ENCODE measurements at places on chromosomes 1 and 21.

DNA sequence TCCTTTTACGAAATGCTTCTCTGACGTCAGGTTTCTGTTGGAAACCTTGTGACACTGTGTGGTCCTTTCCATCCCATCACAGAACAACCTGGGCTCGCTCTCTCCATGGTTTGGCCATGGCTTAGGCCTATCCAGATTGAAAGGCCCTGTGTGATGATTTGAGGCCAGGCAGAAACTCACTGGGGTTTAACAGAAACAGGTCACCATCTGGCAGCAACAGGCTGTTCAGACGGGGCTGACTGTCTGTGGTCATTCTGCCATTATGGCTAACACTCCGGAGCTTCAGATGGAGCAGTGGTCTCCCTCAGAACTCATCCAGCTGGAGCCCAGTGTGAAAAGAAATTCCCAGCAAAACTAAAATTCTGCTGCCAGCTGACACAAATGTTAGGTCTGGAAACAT is 9.3 kb downstream of the PLEKHM2 start:
- H3K4me1 ChIP-seq: peaks cover 20% of the 10 kb centered on the region
- H3K27ac ChIP-seq: peak overlapping the region; percentile 85
- no peak overlapping the region for H3K4me3 ChIP-seq
- H3K36me3 ChIP-seq: no peaks in the 10 kb centered on the region
- no peaks in the 10 kb centered on the region for H3K27me3 ChIP-seq

- no peak for DNase-seq
- no peaks in the 10 kb centered on the region for H3K36me3 ChIP-seq
- H3K27ac ChIP-seq: no peak overlapping the region
- peaks cover 28% of the 10 kb centered on the region for H3K4me1 ChIP-seq
Observed at GRCh38 chr1:117612517-117613248, 6.8 kb downstream of the TENT5C start.

GRCh38 chr1:240044620-240045019 is 47.1 kb upstream of the FMN2 start:
- no peaks in the 10 kb centered on the region for H3K36me3 ChIP-seq
- H3K4me3 ChIP-seq: no peak overlapping the region
- no peak overlapping the region for H3K27ac ChIP-seq
- H3K4me1 ChIP-seq: no peaks in the 10 kb centered on the region
- no peaks in the 10 kb centered on the region for H3K27me3 ChIP-seq

DNA sequence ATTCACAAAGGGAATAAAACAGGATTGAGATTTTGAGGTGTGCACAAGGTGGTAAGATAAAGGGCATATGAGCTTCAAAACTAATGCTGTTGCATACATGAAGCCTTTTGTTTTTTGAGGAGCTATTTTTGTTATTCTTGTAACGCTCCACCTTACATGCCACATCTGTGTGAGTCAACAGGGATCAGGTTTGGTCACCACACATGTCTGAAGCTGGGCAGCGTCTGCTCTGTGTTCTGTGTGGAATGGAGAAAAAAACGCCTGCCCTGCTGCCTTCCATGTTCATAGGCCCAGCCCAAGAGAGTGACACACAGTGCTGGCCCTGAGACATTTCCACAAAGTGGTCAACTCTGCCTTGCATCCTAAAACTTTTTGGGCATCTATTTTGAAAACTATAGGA is 67.7 kb downstream of the MPZL1 start:
- H3K36me3 ChIP-seq: peaks cover 6% of the 10 kb centered on the region
- H3K4me1 ChIP-seq: peaks cover 2% of the 10 kb centered on the region
- H3K4me3 ChIP-seq: no peak overlapping the region
- H3K27me3 ChIP-seq: no peaks in the 10 kb centered on the region
- H3K27ac ChIP-seq: no peak overlapping the region
- DNase-seq: no peak

GRCh38 chr1:24067978-24068377 is 44.0 kb downstream of the MYOM3 start:
- H3K27me3 ChIP-seq: peaks cover 8% of the 10 kb centered on the region
- no peak overlapping the region for H3K27ac ChIP-seq
- H3K4me1 ChIP-seq: no peaks in the 10 kb centered on the region

- H3K4me3 ChIP-seq: no peak overlapping the region
- no peak overlapping the region for H3K27ac ChIP-seq
- H3K36me3 ChIP-seq: peaks cover 6% of the 10 kb centered on the region
- H3K27me3 ChIP-seq: no peaks in the 10 kb centered on the region
- no peak for DNase-seq
Observed at GRCh38 chr1:232813760-232814159, 8.5 kb downstream of the MAP10 start.

DNA sequence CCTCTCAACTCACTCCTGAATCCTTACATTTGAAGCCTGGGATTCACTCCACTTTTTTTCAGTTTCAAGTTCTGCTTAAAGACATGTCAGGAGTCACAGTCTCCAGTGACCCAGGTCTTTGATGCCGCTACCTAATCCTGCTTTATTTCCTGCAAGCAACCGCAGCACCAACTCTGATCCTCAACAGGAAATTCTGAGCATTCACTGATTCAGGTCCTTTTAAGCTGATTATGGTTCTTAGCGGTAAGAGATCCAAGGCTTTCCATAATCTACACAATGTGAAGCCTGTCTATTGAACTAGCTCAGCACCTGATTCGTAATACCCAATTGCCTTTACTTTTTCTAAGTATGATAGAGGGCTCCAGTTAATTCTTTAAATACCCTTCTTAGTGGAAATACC is 43.7 kb upstream of the PIGC start:
- peaks cover 10% of the 10 kb centered on the region for H3K4me1 ChIP-seq
- no peaks in the 10 kb centered on the region for H3K36me3 ChIP-seq
- H3K4me3 ChIP-seq: no peak overlapping the region
- no peak for DNase-seq

DNA sequence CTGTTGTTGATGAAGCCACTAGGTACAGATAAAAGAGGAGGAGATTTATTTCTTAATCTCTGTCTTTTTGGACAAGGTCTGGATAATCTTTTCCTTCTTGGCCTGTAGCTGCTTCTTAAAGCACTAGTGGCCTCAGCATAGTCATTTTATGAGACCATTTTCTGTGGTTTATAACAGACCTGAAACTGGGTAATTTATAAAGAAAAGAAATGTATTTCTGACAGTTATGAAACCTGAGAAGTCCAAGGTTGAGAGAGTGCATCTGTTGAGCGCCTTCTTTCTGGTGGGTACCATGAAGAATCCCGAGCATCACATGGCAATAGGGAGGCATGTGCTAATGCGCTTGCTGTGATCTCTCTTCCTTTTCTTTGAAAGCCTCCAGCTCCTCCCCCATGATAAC is 36.7 kb upstream of the PDC start:
- no peak overlapping the region for H3K4me3 ChIP-seq
- no peak for DNase-seq
- H3K4me1 ChIP-seq: no peaks in the 10 kb centered on the region
- H3K27me3 ChIP-seq: no peaks in the 10 kb centered on the region

DNA sequence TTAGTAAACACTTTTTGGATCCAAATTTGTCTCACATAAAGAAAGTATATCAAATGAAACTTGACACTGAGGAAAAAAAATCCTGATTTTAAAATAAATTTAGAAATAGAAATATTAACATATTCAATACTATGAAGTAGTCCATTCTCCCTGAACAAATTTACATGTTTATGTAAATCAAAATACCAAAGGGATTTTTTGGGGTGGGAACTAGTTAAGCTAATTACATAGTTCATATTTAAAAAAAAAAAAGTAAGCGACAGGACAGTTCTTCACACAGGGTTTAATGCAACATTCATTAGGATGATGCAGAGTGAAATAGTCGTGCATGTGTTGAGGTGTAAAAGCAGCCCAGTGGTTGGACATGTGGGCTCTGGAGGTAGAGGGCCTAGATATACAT is 433.5 kb upstream of the B3GALT2 start:
- no peaks in the 10 kb centered on the region for H3K36me3 ChIP-seq
- no peak for DNase-seq
- H3K4me3 ChIP-seq: no peak overlapping the region

DNA sequence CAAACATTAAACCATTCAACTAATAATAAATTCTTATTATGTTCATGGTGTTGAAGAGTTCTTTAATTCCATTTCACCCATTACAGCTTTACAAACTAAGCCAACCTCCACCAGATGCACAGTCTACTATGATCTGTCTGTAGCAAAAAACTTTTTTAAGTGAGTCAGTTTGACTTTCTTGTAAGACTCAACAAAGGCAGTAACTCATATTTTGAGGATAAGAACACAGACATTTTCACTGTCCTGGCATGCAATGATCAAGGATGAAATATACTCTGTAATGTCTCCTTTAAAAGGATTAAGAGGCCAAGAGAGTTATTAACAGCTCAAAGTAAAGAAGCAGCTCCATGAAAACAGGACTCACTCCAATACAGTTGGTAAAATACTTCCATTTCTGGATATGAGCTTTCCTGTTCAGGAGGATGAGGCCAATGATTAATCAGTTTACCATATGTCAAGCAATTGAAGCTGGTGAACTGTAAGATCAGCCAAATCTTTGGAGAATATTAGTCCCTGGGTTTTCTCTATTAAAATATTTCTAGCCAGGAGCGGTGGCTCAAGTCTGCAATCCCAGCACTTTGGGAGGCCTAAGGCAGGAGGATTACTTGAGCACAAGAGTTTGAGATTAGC is 20.6 kb downstream of the XKR8 start:
- DNase-seq: no peak
- H3K36me3 ChIP-seq: no peaks in the 10 kb centered on the region
- H3K4me1 ChIP-seq: no peaks in the 10 kb centered on the region
- no peak overlapping the region for H3K27ac ChIP-seq
- no peak overlapping the region for H3K4me3 ChIP-seq

- H3K4me1 ChIP-seq: peaks cover 4% of the 10 kb centered on the region
- no peak for DNase-seq
- H3K27me3 ChIP-seq: no peaks in the 10 kb centered on the region
Observed at GRCh38 chr1:193216920-193217319, 30.5 kb upstream of the B3GALT2 start.

GRCh38 chr1:71785450-71785849 is 496.9 kb downstream of the NEGR1 start:
- no peak overlapping the region for H3K4me3 ChIP-seq
- H3K36me3 ChIP-seq: no peaks in the 10 kb centered on the region
- H3K27ac ChIP-seq: no peak overlapping the region
- no peaks in the 10 kb centered on the region for H3K4me1 ChIP-seq

- H3K27ac ChIP-seq: no peak overlapping the region
- peaks cover 20% of the 10 kb centered on the region for H3K27me3 ChIP-seq
- DNase-seq: no peak
- H3K36me3 ChIP-seq: no peaks in the 10 kb centered on the region
- no peak overlapping the region for H3K4me3 ChIP-seq
Observed at GRCh38 chr1:165217958-165218357, 138.6 kb downstream of the LMX1A start.

DNA sequence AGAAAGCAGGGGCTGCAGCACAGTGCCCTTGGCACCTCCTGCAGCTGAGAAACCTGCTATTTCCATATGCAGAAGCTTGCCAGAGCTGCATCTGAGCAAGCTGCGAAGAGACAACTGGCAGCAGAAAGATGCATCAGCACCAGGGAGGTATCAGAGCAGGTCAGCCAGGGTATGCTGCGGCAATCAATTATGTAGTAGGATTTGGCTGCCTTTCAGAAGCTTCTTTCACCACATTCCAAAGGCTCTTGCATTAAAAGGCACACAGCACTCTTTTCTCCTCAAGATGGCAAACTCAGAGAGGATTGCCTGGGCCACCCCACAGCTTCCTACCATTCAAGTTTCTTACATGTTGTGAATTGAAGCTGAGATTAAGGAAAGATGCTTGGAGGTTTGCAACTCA is 47.6 kb upstream of the RAP1A start:
- no peak for DNase-seq
- no peaks in the 10 kb centered on the region for H3K36me3 ChIP-seq
- no peak overlapping the region for H3K27ac ChIP-seq
- peaks cover 8% of the 10 kb centered on the region for H3K4me1 ChIP-seq

DNA sequence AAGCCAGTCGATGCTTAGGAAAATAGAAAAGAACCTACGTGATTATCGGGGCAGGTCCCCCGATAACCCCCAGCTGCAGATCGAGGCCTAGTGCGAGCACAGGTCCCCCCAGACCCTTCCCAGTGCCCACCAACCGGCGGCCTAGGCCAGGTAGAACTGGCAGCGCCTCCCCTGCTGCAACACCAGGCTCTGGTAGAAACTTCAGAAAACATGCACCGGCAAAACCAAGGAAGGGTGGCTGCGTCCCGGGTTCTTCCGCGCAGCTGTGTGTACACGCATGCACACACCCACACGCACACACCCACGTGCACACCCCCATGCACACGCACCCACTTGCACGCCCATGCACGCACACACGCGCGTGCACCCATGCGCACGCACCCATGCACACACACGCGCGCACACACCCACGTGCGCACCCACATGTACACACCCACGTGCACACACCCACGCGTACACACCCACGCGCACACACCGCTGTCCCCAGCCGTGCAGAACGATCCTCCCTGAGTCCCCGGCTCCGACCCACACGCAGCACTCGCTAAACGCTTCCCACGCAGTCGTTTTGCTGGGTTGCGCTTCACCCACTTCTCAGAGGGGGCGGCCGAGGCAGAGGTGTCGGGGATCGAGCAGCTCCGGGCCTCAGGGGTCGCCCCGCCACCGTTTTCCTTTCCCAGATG is 5.2 kb downstream of the TSPEAR start:
- peaks cover 40% of the 10 kb centered on the region for H3K27me3 ChIP-seq
- DNase-seq: no peak
- no peak overlapping the region for H3K4me3 ChIP-seq
- peaks cover 7% of the 10 kb centered on the region for H3K36me3 ChIP-seq
- peak overlapping the region; percentile 8 for H3K27ac ChIP-seq
- H3K4me1 ChIP-seq: peaks cover 16% of the 10 kb centered on the region

DNA sequence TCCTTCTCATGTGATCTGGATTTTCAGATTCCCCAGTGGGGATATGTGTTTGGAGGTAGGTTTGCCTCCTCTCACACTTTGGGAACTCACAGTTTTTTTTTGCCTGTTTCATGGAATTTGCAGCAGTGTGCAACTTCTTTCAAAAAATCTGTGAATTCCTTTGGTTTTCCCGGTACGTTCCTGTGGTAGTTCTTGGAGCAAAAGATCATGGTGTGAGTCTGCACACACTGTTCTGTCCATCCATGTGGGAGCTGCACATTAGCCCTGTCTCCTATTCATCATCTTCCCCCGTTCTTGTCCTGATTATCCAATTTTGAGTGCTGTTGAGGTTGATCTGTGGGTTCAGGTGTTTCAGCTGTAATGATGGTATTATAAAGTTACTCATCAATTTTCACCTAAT is 30.3 kb upstream of the TACSTD2 start:
- no peak overlapping the region for H3K4me3 ChIP-seq
- DNase-seq: no peak

- H3K4me1 ChIP-seq: no peaks in the 10 kb centered on the region
- H3K27me3 ChIP-seq: no peaks in the 10 kb centered on the region
- no peak overlapping the region for H3K4me3 ChIP-seq
- no peaks in the 10 kb centered on the region for H3K36me3 ChIP-seq
- DNase-seq: peak; percentile 29
Observed at GRCh38 chr1:35220976-35221375, 28.0 kb upstream of the SFPQ start.

GRCh38 chr1:171871848-171872247 is 30.6 kb downstream of the DNM3 start:
- H3K4me1 ChIP-seq: no peaks in the 10 kb centered on the region
- no peak overlapping the region for H3K27ac ChIP-seq
- H3K27me3 ChIP-seq: peaks cover 8% of the 10 kb centered on the region
- H3K4me3 ChIP-seq: no peak overlapping the region
- DNase-seq: no peak

GRCh38 chr1:41611932-41612450 is 127.5 kb upstream of the EDN2 start:
- H3K4me1 ChIP-seq: no peaks in the 10 kb centered on the region
- H3K4me3 ChIP-seq: no peak overlapping the region
- peak overlapping the region; percentile 29 for H3K27ac ChIP-seq
- no peak for DNase-seq
- no peaks in the 10 kb centered on the region for H3K36me3 ChIP-seq

- peaks cover 18% of the 10 kb centered on the region for H3K27me3 ChIP-seq
- H3K27ac ChIP-seq: no peak overlapping the region
- no peak overlapping the region for H3K4me3 ChIP-seq
- no peaks in the 10 kb centered on the region for H3K36me3 ChIP-seq
- no peaks in the 10 kb centered on the region for H3K4me1 ChIP-seq
- DNase-seq: no peak
Observed at GRCh38 chr1:213327017-213327667, 276.1 kb downstream of the RPS6KC1 start.

Data from naive thymus-derived CD8-positive, alpha-beta T cell (primary cell).